Ovary (tissue), 10 donors: ENCODE measurements at places on chromosomes 4 and X. TPM values are rescaled to one million over a fixed set of nuclear protein-coding genes. Genes with fewer than 3 reads are reported as not detected.

- DNase-seq, result no peak
- no peak overlapping the region for H3K4me3 ChIP-seq
- no peaks in the 10 kb centered on the region for H3K27me3 ChIP-seq
- H3K4me1 ChIP-seq, result no peaks in the 10 kb centered on the region
Observed at GRCh38 chrX:115400960-115401359, 111.4 kb downstream of the LUZP4 start.

DNA sequence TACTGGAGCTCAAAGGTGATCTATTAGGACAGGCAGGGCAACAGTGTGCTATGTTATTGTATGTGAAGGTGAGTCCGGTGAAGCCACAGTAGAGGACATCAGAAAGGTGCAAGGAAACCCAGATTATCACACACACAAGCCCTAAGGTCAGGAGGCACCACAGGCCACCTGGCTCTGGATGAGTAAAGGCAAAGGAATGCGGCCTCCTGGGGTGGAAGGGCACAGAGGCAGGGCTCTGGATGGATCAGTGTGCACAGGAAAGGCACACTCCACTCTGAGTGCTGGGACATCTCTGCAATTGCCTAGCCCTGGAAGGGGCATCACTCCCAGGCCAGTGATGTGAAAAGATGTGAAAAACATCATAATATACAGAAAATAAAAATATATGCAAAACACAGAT lies 683.5 kb downstream of the TRIML1 start:
- no peaks in the 10 kb centered on the region for H3K27me3 ChIP-seq
- H3K4me1 ChIP-seq, result no peaks in the 10 kb centered on the region
- no peaks in the 10 kb centered on the region for H3K36me3 ChIP-seq
- DNase-seq, result no peak

DNA sequence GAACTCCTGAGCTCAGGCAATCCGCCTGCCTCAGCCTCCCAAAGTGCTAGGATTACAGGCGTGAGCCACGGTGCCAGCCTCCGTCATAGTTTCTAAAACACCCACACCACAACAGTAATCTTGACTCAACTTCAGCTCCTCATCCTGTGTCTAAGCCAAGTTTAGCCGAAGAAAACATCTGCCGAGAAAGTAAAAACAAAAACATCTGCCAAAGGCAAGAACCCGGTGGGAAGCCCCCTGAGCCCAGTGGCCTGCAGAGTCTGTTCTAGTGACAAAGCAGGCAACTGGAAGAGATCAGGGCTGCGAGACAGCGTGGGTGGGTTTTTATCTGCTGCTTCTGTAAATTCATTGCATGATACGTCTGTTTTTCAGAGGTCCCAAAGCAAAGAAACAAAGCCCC lies 26.6 kb upstream of the CD99 start:
- H3K27me3 ChIP-seq, result no peaks in the 10 kb centered on the region
- H3K27ac ChIP-seq, result no peak overlapping the region
- peaks cover 5% of the 10 kb centered on the region for H3K4me1 ChIP-seq
- no peaks in the 10 kb centered on the region for H3K36me3 ChIP-seq
- peak; percentile 41 for DNase-seq
- H3K4me3 ChIP-seq, result no peak overlapping the region

The PCDH18 gene
- 15.7 TPM for total RNA-seq

GRCh38 chr4:41299486-41299885 lies 42.8 kb downstream of the UCHL1 start:
- DNase-seq, result no peak
- no peak overlapping the region for H3K4me3 ChIP-seq
- H3K27ac ChIP-seq, result no peak overlapping the region
- H3K36me3 ChIP-seq, result no peaks in the 10 kb centered on the region
- no peaks in the 10 kb centered on the region for H3K27me3 ChIP-seq
- H3K4me1 ChIP-seq, result peaks cover 1% of the 10 kb centered on the region

GRCh38 chrX:53398216-53398615 lies 24.2 kb downstream of the SMC1A start:
- no peak overlapping the region for H3K4me3 ChIP-seq
- H3K36me3 ChIP-seq, result no peaks in the 10 kb centered on the region
- no peak for DNase-seq
- no peak overlapping the region for H3K27ac ChIP-seq
- no peaks in the 10 kb centered on the region for H3K4me1 ChIP-seq

The MAGEE2 gene
- total RNA-seq, result 0.10 TPM

The HTN3 gene
- total RNA-seq, result not detected

The TLL1 gene
- total RNA-seq, result 12.9 TPM

GRCh38 chrX:155113097-155113496 lies 41.8 kb downstream of the BRCC3 start:
- H3K36me3 ChIP-seq, result no peaks in the 10 kb centered on the region
- no peak overlapping the region for H3K4me3 ChIP-seq
- no peaks in the 10 kb centered on the region for H3K4me1 ChIP-seq
- H3K27me3 ChIP-seq, result no peaks in the 10 kb centered on the region
- no peak for DNase-seq
- no peak overlapping the region for H3K27ac ChIP-seq

The TCEAL6 gene
- 3.0 TPM for total RNA-seq

DNA sequence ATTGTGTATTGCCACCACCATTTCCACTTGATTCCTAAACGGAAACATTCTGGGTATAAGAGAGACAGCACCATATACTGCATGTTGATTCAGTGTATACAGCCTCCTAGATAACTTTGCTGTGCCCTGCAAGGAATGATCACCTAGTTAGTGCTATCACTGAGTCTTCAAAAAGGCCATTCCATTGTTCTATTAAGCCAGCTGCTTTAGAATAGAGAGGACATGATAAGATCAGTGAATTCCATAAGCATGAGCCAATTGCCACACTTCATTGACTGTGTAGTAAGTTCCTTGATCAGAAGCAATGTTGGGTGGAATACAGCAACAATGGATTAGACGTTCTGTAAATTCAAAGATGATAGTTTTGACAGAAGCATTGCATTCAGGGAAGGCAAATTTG lies 1047.3 kb downstream of the PCDH18 start:
- no peak for DNase-seq
- no peaks in the 10 kb centered on the region for H3K4me1 ChIP-seq
- no peak overlapping the region for H3K27ac ChIP-seq
- no peak overlapping the region for H3K4me3 ChIP-seq
- H3K36me3 ChIP-seq, result no peaks in the 10 kb centered on the region
- no peaks in the 10 kb centered on the region for H3K27me3 ChIP-seq

The HSFX4 gene
- total RNA-seq, result not detected

The DIAPH2 gene
- total RNA-seq, result 21.9 TPM

DNA sequence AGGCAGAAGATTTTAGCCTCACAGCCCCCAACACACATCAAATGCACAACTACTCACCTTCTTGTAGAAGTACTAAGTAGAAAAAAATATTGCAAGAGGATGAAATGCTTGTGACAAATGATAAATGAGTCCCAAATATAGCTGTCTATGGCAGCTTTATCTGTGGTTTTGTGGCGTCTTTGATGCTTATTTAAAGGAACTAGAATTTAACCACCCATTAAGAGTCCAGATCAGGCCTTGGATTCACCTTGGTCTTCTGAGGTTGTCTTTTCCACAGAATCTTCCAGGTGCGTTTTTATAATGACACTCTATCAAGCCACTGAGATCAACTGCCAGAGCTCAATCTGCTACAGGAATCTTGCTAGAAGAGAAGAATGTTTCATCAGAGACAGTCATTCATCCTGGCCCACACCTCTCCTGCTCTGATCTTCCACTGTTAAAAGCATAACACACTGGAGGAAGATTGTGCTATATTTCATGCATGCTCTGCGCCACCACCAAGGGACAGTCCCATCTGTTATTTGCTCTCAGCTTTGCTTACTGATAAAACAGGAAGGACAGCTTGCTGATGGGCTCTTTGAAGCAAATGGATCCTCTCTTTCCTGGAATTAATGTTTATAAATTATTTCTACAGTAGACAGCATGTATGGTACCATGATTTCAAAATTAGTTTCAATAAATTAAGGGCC lies 144.1 kb downstream of the SLC7A11 start:
- H3K27ac ChIP-seq, result no peak overlapping the region
- no peaks in the 10 kb centered on the region for H3K36me3 ChIP-seq
- DNase-seq, result no peak

DNA sequence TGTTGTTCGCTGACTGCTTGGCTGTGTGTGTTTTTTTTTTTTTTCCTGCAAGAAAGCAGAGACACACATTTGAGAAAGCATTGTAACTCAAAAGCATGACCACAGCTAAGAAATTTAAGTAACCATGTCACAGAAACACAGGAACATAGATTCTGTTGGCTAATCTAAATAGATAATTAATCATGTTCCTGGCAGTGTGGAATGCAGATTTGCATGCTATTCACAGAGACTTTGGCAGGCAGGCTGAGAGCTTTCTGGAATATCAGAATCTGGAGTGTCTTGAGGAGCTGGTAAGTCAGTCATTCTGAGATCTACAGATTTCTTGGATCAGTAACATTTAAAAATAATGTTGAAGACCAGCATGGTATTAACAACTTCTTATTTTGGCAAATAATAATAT lies 33.2 kb upstream of the SMS start:
- H3K4me3 ChIP-seq, result no peak overlapping the region
- DNase-seq, result no peak
- no peaks in the 10 kb centered on the region for H3K4me1 ChIP-seq
- H3K27me3 ChIP-seq, result no peaks in the 10 kb centered on the region
- no peak overlapping the region for H3K27ac ChIP-seq
- H3K36me3 ChIP-seq, result no peaks in the 10 kb centered on the region

- no peak overlapping the region for H3K4me3 ChIP-seq
- DNase-seq, result no peak
- H3K4me1 ChIP-seq, result peaks cover 6% of the 10 kb centered on the region
- no peaks in the 10 kb centered on the region for H3K36me3 ChIP-seq
- H3K27ac ChIP-seq, result no peak overlapping the region
Observed at GRCh38 chr4:159142681-159143384, 40.0 kb downstream of the RAPGEF2 start.

DNA sequence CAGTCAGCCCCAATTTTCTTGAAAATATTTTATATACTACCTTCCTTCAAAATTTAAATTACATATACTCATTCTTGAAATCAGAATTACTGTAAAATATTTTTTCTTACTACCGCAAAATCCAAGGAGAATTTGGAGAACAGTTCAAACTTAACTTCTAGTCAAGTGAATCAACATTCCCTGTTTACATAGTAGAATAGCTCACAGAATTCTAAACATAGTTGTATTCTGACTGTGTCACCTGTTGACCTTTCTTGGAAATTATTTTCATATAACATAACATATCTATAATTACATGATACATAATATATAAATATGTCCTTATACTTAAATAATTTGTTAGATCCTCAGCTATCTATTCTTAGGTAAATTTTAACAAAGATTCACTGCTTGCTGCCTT lies 31.0 kb upstream of the FGF5 start:
- H3K4me3 ChIP-seq, result no peak overlapping the region
- H3K36me3 ChIP-seq, result no peaks in the 10 kb centered on the region
- H3K27me3 ChIP-seq, result no peaks in the 10 kb centered on the region

GRCh38 chr4:178955614-178956013 lies 1513.4 kb upstream of the AGA start:
- no peak overlapping the region for H3K4me3 ChIP-seq
- DNase-seq, result no peak
- H3K27ac ChIP-seq, result no peak overlapping the region
- no peaks in the 10 kb centered on the region for H3K27me3 ChIP-seq

- H3K27me3 ChIP-seq, result no peaks in the 10 kb centered on the region
- H3K4me3 ChIP-seq, result no peak overlapping the region
- no peaks in the 10 kb centered on the region for H3K36me3 ChIP-seq
- DNase-seq, result no peak
- H3K4me1 ChIP-seq, result no peaks in the 10 kb centered on the region
- H3K27ac ChIP-seq, result no peak overlapping the region
Observed at GRCh38 chr4:30847167-30847566, 127.0 kb downstream of the PCDH7 start.

- no peak overlapping the region for H3K27ac ChIP-seq
- H3K36me3 ChIP-seq, result no peaks in the 10 kb centered on the region
- no peak for DNase-seq
- H3K27me3 ChIP-seq, result no peaks in the 10 kb centered on the region
- H3K4me1 ChIP-seq, result no peaks in the 10 kb centered on the region
- no peak overlapping the region for H3K4me3 ChIP-seq
Observed at GRCh38 chr4:113223001-113223400, 173.5 kb downstream of the ANK2 start.

The EDA gene
- 5.6 TPM for total RNA-seq

DNA sequence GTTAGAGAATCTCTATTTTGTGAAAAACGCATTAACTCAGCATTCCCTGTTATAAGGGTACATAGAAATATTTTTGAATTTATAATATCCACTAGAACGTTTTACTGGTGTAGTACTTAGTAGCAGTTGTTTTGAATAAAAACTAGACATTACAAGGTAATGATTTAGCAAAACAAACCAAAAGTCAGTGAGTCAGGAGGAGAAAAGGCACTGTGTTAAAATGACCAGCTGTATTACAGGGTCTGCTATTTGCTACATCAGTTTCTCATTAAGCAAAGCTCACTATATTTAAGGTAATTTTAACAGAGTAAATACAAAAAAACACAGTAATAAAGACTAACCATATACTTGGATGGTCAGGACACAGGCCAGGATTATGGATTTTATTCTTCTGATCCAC lies 152.8 kb downstream of the RASL11B start:
- DNase-seq, result no peak
- no peak overlapping the region for H3K4me3 ChIP-seq
- H3K27me3 ChIP-seq, result no peaks in the 10 kb centered on the region
- peaks cover 23% of the 10 kb centered on the region for H3K4me1 ChIP-seq

The CAPN6 gene
- total RNA-seq, result 2.7 TPM

The FAM9B gene
- total RNA-seq, result not detected

DNA sequence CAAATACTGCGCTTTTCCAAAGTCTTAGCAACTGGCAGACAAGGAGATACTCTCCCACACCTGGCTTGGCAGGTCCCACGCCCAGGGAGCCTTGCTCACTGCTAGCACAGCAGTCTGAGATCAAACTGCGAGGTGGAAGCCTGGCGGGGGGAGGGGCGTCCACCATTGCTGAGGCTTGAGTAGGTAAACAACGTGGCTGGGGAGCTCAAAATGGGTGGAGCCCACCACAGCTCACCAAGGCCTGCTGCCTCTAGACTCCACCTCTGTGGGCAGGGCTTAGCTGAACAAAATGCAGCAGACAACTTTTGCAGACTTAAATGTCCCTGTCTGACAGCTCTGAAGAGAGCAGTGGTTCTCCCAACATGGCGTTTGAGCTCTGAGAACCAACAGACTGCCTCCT lies 23.0 kb upstream of the NFKB1 start:
- no peaks in the 10 kb centered on the region for H3K4me1 ChIP-seq
- DNase-seq, result no peak
- H3K27me3 ChIP-seq, result no peaks in the 10 kb centered on the region
- no peaks in the 10 kb centered on the region for H3K36me3 ChIP-seq

- no peak overlapping the region for H3K4me3 ChIP-seq
- H3K27me3 ChIP-seq, result no peaks in the 10 kb centered on the region
- no peaks in the 10 kb centered on the region for H3K36me3 ChIP-seq
- H3K27ac ChIP-seq, result no peak overlapping the region
Observed at GRCh38 chrX:122113376-122113775, 1066.0 kb downstream of the GLUD2 start.

DNA sequence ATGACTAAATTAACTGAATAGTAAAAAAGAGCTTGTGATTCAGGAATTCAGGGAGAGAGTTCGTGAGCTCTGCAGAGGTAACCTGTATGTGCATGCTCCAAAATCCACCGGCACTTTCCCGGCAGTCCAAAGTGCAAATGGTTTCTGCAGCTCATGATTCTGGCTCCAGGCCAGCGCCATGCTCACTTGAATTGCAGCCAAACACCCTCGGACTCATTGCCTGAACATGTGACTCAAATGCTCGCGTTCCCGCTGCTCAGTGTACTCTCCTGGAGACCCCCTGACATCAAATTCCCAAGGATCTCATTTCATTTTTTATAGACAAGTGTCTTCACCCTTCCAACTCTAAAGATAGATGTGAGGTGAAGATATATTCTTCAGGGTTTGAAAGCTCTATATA lies 44.1 kb upstream of the SH3RF1 start:
- no peak overlapping the region for H3K4me3 ChIP-seq
- H3K27ac ChIP-seq, result no peak overlapping the region
- DNase-seq, result peak; percentile 81
- H3K4me1 ChIP-seq, result peaks cover 5% of the 10 kb centered on the region
